ENCODE measurements at places on chromosomes 5 and 9. TPM values are rescaled to one million over a fixed set of nuclear protein-coding genes. Genes with fewer than 3 reads are reported as not detected.

DNA sequence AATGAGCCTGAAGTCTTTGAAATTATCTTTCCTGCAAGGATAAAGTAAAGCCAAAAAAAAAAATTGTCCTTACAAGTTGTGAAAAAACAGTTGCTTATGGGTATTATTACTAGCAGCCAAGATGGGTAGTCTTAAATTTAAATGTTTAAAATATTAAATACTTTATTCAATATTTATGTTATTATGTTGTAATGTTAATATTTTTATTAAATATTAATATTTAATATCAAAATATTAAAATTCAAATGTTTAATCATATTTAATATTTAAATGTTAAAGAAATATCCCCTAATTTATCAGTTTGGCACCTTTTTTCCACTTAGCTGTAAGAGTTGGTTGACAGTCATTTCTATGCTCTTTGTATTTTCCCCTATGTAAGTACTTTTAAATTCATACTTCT, 86.1 kb downstream of the PCSK5 start:
- H3K27ac ChIP-seq: no peak overlapping the region
- no peaks in the 10 kb centered on the region for H3K36me3 ChIP-seq
- no peak overlapping the region for H3K4me3 ChIP-seq
- H3K4me1 ChIP-seq: no peaks in the 10 kb centered on the region

GRCh38 chr5:34686762-34687268, 30.7 kb downstream of the RAI14 start:
- H3K27ac ChIP-seq: peak overlapping the region; percentile 85
- H3K4me3 ChIP-seq: peak overlapping the region; percentile 66
- peak; percentile 88 for DNase-seq
- H3K36me3 ChIP-seq: peaks cover 57% of the 10 kb centered on the region
- H3K4me1 ChIP-seq: peaks cover 87% of the 10 kb centered on the region
- peaks cover 2% of the 10 kb centered on the region for H3K27me3 ChIP-seq

GRCh38 chr5:142141463-142141862, 32.9 kb downstream of the NDFIP1 start:
- H3K4me1 ChIP-seq: no peaks in the 10 kb centered on the region
- no peaks in the 10 kb centered on the region for H3K36me3 ChIP-seq
- H3K27ac ChIP-seq: no peak overlapping the region
- no peak overlapping the region for H3K4me3 ChIP-seq
- H3K27me3 ChIP-seq: no peaks in the 10 kb centered on the region

- peak; percentile 15 for DNase-seq
- peaks cover 21% of the 10 kb centered on the region for H3K27me3 ChIP-seq
- peaks cover 16% of the 10 kb centered on the region for H3K4me1 ChIP-seq
- H3K27ac ChIP-seq: no peak overlapping the region
Observed at GRCh38 chr9:33719581-33720374, 75.6 kb upstream of the PRSS3 start.

Gene DEPDC1B
- 5.4 TPM for total RNA-seq

Gene ATP6V0E1
- 447 TPM for total RNA-seq

Gene PRSS3
- total RNA-seq: 42.7 TPM

Gene DOCK8
- total RNA-seq: not detected

Data from HFFc6 (cell line).